ENCODE measurements at places on chromosomes 7 and 10. TPM values are rescaled to one million over a fixed set of nuclear protein-coding genes. Genes with fewer than 3 reads are reported as not detected.

STK31 gene
- 0.05 TPM for polyA plus RNA-seq

LRGUK gene
- 1.5 TPM for polyA plus RNA-seq

RELN gene
- 0.02 TPM for polyA plus RNA-seq

SEMA3C gene
- 51.1 TPM for polyA plus RNA-seq

CCDC136 gene
- 48.4 TPM for polyA plus RNA-seq

HYAL4 gene
- not detected for polyA plus RNA-seq
